Kasumi-1 (cell line): ENCODE measurements at places on chromosomes 6 and 20.

- no peak for DNase-seq
These were observed 2.5 kb downstream of the MYLK4 start for GRCh38 chr6:2748183-2748582.

DNA sequence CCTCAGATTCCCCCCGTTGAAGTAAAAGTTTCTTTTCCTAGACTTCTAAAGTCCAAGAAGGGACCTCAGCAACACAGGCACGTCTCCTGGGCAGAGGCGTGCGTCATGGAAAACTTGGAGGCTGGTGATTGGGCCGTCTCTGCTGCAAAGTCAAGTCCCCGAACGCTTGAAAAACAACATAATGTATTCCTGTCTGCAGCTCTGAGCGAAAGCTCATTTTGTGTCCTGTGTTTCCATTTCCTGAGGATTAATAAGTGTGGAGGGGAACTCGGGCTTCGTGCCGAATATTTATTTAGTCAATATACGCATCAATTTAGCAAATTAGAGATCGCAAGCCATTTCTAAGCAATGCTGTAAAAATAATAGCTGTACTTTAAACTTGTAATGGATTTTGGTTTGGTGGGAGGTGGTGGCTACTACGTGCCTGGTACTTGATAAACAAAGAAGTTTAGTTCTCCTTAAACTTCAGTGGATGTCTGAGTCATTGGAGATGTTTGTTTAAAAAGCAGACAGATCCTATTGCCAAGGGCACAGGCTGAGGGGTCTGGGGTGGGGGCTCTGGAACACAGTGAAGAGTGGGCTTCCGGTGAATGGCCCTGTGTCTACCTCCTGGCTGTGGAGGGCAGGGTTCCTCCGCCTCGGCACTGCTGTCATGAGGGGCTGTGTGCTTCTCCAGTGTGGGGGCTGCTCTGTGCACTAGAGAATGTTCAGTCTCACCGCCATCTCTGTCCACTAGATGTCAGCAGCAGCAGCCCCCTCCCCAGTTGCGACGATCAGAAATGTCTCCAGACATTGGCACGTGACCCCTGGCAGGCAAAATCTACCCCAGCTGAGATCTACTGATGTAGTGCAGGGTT is 21.8 kb downstream of the PCK1 start:
- DNase-seq = no peak

DNA sequence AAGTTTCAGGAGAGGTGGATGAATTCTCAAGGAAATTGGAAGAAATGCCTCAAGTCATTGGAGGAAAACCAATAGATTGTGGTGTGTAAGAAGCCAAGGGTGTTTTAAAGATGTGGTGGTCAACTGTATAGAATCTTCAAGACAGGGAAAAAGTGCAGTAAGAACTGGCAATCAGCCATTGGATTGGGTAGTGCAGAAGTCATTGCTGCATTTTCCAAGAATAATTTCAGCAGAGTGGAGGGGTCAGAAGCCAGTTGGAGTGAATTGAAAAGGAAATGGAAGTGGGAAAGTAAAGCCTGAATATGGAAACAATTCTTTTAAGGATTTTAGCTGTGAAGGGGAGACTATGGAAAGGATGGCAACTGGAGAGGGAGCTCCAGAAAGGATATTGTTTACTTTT is 128.2 kb upstream of the TMEM170B start:
- DNase-seq = no peak

- DNase-seq = no peak
These were observed 47.4 kb downstream of the GMDS start for GRCh38 chr6:2197984-2198383.

- DNase-seq = no peak
These were observed 5.2 kb downstream of the AGPAT4 start for GRCh38 chr6:161268531-161269210.

DNA sequence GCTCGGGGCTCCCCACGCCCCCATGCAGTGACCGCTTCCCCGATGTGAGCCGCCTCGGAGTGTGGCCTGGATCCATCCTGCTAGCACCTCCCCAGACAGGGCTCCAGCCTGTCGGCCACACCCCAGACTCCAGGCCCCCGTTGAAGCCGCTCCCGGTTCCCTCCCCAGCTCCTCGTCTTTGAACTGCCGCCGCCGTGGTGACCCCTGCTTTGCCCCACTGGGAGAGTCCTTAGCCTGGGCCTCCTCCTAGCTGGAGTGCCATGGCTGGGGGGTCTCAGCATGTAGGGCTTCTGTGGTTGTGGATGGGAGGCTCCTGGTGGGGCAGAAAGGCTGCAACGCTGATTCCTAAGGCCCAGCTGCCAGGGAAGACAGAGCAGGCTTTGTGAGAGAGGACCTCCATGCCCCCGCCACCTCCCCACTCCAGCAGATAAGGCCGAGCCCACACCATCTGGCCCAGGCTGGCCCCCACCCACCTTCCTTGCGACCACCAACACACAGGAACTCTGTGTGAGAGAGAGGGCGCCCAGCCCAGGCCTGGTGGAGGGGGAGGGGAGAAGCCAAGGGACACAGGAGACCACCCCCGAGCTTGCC is 11.4 kb downstream of the FOXS1 start:
- DNase-seq = no peak

GRCh38 chr6:147738516-147739162 is 230.1 kb downstream of the SAMD5 start:
- no peak for DNase-seq

DNA sequence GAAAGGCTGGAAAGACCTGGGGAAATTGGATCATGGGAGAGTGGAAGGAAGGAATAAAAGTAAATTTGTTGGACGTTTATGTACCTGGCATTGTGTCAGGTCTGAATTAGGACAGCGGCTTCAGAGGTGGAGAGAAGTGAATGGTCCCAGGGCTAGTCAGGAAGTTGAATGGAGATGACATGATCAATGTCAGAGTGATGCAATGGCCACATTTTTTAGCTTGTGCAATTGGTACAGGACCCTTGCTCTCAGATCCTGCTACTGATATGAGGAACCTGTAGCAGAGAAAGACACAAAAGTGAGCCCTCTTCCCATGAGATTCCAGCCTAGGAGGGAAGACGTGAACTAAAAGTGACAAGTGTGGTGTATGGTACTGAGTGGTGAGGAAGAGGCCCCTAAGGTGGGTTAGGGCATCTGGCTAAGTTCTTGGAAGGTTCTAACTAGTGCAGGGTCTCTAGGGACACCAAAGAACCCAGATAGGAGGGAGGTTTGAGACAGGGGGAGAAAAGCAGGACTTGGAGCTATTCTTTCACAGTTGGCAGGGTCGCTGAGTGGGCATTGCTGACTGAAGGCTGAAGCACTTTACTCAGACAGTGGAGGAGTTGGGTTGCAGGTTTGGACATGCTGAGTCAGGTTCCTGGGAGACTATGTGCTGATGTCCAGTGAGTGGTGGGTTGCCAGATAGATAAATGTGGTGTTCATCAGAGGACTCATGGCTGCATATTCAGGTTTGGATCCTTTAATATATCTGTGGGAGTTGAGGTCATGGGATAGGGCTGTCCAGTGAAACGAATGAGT is 266.1 kb upstream of the RNF24 start:
- no peak for DNase-seq

DNA sequence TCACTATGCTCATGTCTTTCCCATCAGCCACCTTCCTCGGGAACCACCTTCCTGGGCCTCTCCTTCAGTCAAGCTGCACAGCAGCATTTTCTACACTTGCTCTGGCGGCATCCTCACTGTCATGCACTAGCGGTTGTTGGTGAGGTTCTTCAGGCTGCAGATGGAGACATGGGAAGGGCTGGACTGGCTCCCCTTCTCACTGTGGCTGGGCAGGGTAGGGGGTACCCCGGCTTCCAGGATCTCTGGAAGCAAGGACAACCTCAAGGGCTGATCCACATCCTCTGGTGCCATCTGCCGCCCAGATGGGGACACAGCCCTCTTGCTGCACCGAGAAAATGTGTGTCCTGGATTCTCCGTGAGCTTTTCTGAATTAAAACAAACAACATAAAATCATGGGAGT is 180.1 kb upstream of the RNF24 start:
- DNase-seq = peak; percentile 11

DNA sequence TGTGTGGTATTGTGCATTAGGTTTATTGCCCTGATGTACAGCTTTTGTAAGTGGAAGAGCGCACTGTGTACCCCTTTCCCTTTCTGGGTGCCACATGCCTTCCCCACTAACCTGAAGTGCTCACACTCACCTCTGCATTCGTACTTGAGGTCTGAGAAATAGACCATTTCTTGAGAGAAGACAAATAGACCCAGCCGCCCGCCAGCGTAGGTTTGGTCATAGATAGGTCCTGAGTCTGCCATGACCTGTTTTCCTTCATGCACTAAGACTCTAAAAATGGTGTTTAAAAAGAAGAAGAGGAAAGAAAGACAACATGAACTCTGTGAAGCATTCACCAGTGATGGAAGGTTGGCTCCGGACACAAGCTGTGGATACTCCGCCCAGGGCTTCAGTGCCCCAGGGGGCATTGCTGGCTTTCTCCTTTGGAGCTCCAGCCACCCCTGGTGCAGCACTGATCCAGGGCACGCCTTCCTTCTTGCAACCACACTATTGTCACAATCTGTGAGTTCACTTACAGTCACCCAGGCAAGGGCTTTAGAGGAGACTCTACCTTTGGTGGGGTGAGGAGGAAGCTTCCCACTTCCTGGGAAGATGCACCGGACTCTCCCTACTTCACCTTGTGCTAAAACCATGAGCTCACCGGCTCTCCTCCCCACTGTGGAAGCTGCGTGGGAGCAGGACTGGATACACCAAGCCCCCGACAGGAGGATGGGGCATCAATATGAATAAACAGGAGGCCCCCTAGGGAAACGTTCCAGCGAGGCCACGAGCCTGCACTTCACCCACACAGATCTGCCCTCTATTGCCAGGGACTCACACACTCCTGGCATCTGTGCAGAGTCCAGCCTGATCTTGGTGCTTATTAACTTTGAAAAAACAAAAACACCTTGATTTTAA is 33.3 kb downstream of the THBS2 start:
- DNase-seq = no peak

- DNase-seq = peak; percentile 47
These were observed 9.3 kb upstream of the ATG5 start for GRCh38 chr6:106334646-106335448.

- no peak for DNase-seq
These were observed 29.1 kb downstream of the HLA-DPB1 start for GRCh38 chr6:33104887-33105286.

- DNase-seq = no peak
These were observed 8.3 kb downstream of the OARD1 start for GRCh38 chr6:41063884-41064285.

- DNase-seq = no peak
These were observed 59.1 kb upstream of the TMEM244 start for GRCh38 chr6:129920103-129920798.

DNA sequence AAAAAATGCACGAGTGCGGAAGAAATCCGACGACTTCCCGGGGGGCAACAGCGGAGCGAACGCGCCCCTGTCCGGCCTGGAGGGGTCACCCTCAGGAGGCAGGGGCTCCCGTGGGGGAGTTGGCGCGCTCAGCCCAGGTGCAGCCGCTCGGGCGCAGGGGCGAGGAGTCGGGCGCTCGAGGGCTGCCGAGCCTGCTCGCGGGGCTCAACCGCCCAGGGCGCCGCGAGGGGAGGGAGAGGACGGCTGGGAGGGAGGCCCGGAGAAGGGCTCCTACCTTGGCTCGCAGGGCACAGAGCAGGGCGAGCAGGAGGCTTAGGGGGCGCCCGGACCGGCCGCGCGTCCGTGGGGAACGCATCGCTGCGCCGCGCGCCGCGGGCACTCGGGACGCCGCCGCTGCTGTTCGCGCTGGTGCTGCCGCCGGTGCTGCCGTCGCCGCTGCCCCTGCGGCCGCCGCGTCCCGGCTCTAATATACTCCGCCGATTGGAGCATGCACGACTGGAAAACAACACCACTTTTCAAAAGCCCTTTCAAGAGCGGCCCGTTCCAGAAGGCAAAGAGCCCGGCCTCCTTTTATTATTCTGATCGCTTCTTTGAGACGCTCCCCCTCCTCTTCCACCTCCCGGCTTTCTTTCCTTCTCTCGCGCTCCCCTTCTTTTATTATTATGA is 490 bp downstream of the JAG1 start:
- peak; percentile 66 for DNase-seq

GRCh38 chr20:48568520-48568919 is 259.3 kb downstream of the PREX1 start:
- no peak for DNase-seq

DNA sequence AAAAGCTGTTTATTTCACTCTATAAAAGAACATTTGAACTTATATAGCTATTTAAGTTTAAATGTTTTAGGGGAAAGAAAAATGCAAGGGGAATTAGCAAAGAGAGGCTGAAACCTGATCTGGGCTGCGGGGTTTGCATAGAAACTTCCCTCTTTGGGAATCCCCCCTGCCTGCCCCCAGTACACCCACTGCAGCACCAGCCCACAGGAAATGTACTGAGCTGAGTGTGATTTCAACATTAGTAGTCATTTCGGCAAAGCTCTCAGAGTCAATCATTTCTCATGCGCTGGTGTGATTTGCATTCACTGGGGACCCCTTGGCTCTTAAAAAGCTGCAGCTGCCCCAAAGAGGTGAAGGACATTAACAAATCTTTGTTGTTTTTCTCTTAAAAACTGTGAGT is 859.4 kb downstream of the MAFB start:
- DNase-seq = no peak

DNA sequence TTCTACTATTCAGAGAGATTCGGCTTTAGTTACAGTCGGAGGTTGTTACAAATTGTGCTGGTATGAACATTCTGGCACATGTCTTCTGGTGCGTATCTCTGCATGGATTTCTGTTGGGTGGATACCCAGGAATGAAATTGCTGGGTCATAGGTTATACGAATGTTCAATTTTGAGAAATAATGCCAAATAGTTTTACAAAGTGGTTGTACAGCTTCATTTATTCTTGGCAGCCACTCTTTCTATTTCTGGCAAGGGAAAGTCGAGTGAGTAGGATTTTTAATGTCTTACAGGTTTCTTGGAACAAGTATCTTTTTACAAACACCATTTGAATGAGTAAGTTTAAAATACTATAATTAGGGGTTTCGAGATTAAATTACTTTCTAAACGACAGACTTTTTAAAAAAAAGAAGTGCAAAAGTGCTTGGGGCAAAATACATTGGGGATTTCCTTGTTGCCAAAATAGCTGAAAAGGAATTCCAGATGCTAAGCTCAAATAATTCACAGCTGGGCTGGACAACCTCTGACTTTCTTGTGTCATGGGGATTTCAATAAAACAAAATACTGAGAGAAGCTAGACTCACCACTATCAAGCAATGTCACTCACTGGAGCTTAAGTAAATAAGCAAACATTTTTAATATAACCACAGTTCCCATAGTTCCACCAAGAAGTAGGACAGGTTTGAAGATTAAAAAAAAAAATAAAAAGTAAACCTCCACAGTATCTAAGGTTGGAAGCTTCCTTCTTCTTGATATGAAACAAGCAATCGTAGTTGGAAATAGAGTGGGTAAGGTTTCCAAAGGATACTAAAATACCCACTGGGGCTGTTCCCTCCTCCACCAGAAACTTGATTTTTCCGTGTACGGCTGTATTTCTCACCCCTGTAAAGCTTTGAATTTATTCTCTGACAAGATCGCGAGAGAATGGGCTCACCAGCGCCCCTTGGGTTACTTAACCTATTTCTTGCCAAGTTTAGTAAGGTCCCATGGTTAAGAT is 21.6 kb upstream of the GFOD1 start:
- DNase-seq = no peak

DNA sequence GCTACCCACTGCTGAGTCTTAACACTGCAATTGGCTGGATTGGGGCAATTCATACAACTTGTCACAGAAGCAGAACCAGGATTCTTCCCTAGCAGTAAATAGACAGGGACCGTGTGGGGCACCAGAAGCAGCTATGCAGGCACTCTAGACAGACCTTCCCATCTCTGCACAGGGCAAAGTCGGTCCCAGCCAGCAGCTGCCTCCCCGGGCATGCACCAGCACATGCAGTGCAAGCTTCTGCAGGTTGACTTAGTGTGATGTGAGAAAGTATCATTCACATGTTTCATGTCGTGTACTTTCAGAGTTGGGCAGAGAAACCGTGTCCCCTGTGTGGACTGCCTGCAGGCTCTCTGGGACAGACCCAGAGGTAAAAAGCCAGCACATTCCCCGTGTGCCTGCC is 98.0 kb upstream of the FOXA2 start:
- no peak for DNase-seq
